NCI-H226 (cell line): ENCODE measurements at places on chromosomes 3 and 15.

DNA sequence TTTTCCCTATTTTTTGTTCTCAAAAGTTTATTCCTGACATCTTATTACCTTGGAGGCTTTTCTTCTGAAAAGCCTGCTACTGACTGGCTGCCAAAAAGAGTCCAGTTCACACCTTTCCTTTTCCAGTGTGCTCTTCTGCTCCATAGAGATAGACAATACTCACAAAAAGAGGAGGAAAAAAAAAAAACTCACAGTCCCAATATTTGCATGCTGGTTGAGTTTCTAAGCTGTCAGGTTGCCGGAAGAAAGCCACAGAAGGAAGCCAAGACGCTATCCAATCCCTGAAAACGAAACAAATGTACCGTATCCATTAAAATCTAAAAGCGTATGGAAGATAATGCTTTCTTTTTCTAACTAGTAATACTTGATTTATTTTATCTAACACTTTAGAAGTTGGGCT is 299.5 kb downstream of the CADM2 start:
- no peak for DNase-seq

GRCh38 chr3:188524052-188524451 is 370.1 kb downstream of the LPP start:
- no peak for DNase-seq

GRCh38 chr15:39247574-39247973 is 333.3 kb upstream of the THBS1 start:
- DNase-seq = no peak

DNA sequence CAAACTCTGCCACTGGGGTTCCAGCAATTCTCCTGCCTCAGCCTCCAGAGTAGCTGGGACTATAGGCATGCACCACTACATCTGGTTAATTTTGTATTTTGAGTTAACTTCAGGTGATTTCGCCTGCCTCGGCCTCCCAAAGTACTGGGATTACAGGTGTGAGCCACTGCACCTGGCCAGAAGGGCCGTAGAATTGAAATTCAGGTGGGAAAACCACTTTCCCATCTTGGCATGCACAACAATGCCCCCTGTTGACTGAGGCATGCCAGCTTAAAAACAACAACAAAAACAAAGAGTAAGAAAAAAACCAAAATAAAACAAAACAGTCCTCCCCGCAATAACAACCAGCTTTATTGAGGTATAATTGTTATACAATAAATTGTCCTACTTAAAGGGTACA is 32.6 kb upstream of the RAB11A start:
- no peak for DNase-seq

- DNase-seq = no peak
Observed at GRCh38 chr3:127015282-127016042, 32.5 kb downstream of the PLXNA1 start.

DNA sequence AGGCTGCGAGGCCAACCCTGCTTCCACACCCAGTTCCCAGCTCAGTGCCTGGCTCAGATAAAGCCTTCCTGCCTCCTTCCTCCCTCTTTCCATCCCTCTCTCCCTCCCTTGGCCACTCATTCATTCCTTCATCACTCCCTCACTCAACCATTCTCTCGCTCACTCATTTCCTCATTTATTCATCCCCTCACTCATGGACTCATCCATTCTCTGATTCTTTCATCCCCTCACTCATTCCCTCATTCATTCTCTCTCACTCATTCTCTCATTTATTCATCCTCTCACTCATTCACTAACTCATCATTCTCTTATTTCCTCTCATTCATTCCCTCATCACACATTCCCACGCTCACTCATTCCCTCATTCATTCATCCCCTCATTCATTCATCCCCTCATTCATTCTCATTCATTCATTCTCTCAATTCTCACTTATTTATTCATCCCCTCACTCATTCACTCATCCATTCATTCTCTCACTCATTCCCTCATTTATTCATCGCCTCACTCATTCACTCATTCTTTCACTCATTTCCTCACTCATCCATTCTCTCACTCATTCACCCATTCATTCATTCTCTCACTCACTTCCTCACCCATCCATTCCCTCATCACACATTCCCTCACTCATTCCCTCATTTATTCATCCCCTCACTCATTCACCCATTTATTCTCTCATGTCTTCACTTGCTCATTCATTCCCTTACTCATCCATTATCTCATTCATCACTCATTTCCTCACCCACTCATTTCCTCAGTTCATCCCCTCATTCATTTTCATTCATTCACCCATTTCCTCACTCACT is 13.2 kb downstream of the ABTB1 start:
- no peak for DNase-seq

GRCh38 chr3:138329127-138329983 is at the start of gene NME9:
NME9 (minus strand) TSS chr3:138329851; CDS start chr3:138329335, 516 bp downstream.
- DNase-seq = peak; percentile 83

- no peak for DNase-seq
Observed at GRCh38 chr3:168249205-168249549, 153.5 kb upstream of the GOLIM4 start.

DNA sequence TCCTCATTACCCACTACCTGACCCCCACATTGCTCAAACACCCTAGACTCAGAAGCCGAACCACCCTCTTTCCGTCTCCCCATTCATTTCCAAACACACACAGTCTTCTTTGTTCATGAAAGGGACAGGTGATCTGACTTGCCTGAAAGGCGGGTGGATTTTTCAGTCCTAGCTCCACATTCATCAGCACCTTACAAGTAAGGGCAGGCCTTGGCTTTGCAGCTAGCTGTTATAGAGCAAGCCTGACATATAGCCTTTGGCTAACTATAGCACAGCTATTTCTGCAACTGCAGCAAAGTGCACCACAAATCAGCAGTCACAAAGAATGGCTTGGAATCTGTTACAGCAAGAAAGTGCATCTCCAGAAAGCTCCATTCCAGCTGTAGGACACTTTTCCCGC is 139.8 kb downstream of the XXYLT1 start:
- DNase-seq = no peak

DNA sequence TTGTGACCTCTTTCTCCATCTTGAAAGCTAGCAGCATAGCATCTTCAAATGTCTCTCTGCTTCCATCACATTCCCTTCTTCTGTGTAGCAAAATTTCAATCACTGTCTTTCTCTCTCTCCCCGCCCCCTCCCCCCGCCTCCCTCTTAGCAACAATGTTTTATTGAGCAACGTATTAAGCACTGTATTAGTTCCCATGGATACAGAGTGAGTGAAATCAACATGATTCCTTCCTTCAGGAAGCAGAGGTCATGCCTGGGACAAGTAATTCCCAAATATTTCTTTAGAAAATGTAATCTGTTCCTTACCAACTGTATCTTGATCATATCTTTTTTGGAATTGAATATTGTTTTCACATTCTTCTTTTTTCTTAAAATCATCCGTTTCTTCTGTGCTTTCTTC is 373.7 kb upstream of the NECTIN3 start:
- no peak for DNase-seq

- no peak for DNase-seq
Observed at GRCh38 chr15:33988384-33988783, 20.1 kb downstream of the CHRM5 start.

DNA sequence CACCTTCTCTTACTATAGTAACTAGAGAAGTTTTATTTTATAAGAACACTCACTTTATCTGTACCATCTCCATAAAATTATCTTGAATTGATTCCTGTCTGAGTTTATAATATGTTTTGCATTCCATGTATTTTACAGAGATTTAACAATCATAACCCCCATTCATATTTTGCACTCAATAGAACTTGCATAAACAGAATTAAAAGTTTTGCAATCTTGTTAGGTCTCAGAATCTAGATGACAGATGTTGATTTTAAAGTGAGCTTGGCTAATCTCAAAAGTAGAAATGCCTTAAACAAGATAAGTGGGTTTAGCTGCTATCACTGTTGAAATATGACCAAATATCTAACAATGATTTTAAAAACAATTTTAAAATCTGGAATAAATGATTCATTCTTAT is 107.9 kb upstream of the EPHA6 start:
- DNase-seq = no peak

DNA sequence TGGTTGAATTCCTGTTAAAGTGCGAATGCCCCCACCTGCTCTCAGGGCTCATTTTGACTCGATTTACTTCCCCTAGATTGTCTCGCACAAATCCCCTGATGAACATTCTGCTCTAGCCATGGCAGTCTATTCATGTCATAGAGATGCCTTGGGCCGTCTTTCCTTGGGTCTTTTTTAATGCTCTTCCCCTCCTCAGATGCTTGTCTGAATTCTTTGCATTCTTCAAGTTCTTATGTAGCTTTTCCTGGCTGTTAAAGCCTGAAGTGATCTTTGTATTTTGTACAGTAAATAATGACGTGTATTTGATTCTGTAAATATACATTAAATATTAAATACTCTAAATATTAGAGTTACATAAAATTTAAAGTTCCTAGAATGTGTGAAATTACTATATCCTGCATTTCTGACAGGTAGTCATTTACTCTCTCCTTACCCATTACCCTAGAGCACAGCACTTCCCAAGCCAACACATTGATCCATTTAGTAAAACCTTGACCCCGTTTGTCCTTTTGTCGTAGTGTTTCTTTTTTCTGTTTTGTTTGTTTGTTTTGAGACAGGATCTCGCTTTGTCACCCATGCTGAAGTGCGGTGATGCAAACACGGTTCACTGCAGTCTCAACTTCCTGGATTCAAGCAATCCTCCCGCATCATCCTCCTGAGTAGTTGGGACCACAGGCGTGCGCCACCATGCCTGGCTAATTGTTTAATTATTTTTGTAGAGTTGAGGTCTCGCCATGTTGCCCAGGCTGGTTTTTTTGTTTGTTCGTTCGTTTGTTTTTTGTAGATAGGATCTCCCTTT is 47.9 kb downstream of the YEATS2 start:
- peak; percentile 28 for DNase-seq

GRCh38 chr3:12832350-12833221 is 8.8 kb downstream of the RPL32 start:
- DNase-seq = no peak

- no peak for DNase-seq
Observed at GRCh38 chr3:69296995-69297394, 88.9 kb downstream of the FRMD4B start.

GRCh38 chr3:119779731-119780383 is 2.0 kb upstream of the NR1I2 start:
- no peak for DNase-seq

- no peak for DNase-seq
Observed at GRCh38 chr15:52683580-52683979, 4.4 kb upstream of the ATOSA start.

DNA sequence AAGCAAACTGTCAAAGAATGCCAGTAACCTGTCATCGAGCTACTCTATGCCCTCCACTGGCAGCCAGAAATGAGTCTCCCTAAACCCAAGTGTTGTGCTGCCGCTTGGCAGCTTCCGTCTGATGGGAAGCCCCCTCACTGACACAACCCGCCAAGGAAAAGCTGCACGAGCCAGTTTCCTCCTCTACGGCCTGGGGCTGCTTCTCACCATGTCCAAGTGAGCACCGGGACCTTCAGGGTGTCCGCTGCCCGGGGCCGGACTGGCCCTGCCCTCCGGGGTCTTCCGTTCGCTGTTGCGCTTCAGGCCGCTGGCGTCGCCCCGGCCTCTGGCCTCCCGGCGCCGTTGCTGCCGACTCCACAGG is 490 bp downstream of the TOMM70 start:
- no peak for DNase-seq

DNA sequence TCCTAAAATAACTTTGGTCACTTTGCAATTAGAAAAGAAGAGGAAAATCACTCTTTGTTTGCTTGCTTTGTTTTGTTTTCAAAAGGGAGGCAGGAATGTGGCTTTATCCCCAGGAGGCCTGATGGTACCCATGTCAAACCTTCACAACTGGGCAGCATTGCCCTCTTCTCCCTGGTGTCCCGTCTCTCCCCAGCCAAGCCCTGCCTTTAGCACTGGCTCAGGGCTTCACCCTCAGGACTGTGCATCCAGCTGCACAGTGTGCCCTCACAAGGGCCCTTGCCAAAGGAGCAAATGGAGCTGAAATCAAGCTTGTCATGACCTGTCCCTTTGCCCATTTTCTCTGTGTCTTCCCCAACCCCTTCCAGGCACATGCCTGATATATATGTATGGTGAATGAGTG is 29.1 kb upstream of the ATP13A5 start:
- no peak for DNase-seq

GRCh38 chr3:109154979-109155378 is 18.5 kb downstream of the C3orf85 start:
- no peak for DNase-seq

DNA sequence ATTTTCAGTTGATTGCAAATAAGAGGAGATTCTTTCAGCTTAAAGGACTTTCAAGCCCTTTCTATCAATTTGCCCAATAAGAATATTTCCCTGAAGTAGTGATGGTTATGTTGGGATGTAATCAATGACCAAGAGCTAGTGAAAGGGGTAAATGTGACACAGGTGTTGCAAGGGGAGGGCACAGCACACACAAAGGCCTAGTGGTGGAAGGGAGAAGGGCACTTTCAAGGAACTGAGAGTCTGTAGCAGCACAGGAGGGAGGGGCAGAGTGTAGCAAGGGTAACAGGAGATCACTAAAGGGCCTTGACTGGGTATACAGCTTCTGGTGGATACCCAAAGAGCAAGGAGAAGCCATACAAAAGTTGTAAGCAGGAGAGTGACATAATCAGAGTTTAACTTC is 217.8 kb upstream of the ARHGEF26 start:
- DNase-seq = no peak

DNA sequence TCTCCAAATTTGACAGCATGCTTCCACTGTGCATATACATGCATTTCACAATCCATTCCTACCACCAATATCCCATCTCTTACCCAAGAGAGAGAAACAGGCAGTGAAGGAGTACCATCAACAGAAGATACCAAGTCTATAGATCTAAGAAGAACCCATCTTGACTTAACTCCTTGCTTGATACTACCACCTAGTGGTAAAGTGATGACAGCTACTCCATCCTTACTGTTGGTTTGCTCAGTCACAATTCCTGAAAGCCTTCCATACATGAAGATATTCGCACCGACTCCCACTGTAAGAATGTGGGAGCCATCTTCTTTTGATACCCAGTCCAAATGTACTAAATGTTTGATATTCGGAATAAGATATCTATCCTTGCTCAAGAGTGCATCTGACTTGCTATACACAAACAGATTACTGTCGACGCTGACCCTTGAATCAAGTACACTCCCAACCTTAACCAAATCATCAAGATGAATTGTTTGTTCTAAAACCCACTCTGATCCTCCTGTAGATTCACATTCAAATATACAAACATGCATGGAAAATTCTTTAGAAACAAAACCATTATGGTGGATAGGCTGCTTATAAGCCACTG is 123.1 kb downstream of the DMXL2 start:
- DNase-seq = peak; percentile 49

GRCh38 chr3:174198199-174198598 is 660.9 kb upstream of the NAALADL2 start:
- DNase-seq = peak; percentile 28

DNA sequence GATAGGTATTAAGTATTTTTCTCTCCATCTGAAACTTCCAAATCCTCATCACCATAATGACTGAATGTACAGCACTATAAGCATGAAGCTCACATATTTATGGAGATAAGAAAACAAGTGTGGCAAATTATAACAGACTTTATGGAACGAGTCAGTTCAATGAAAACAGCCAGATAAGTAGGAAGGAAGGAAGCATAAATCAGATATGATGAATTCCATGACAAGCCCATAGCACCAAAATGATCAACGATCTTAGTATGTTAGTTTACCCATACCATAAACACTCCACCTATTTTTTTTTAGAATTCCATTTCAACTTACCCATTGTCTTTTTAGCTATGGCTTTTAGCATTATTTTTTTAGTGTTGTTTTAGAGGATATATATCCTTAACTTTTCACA is 169.5 kb downstream of the TNIK start:
- DNase-seq = no peak

GRCh38 chr15:62521396-62521795 is 356.3 kb upstream of the C2CD4B start:
- no peak for DNase-seq

GRCh38 chr3:170499562-170500156 is 81.0 kb downstream of the CLDN11 start:
- peak; percentile 33 for DNase-seq
